Neural progenitor cell (in vitro differentiated cells): ENCODE measurements at places on chromosomes 4 and X. TPM values are rescaled to one million over a fixed set of nuclear protein-coding genes. Genes with fewer than 3 reads are reported as not detected.

DNA sequence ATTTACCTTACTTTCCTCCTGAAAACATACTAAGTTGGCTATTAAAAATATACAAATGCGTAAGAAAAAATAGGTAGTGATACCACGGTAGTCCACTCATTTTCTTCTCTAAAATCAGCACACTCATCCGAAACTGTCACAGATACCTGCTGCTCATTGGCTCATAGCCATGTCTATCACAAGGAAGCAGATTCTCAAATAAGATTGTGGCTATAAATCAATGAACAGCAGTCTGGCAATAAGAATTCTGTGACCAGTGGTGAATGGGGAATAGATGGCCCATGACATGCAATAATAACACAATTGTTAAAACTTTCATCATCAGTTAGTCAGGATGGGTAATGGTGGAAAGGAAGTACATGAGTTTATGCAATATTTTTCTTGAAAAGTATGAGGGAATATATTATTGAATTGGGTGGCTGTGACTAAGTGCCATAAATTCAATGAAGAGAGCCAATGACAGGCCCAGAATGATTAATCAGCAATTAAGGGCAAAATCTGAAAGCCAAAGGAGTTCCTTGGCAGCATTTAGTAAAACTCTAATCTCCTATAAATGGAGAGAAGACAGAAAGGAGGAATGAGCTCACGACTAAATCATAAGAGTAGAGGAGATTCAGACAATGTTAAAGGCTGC lies 202.3 kb upstream of the NEIL3 start:
- H3K27me3 ChIP-seq, result no peaks in the 10 kb centered on the region
- H3K27ac ChIP-seq, result no peak overlapping the region
- H3K4me1 ChIP-seq, result no peaks in the 10 kb centered on the region
- no peaks in the 10 kb centered on the region for H3K36me3 ChIP-seq
- H3K4me3 ChIP-seq, result no peak overlapping the region

- H3K36me3 ChIP-seq, result no peaks in the 10 kb centered on the region
- no peak overlapping the region for H3K27ac ChIP-seq
- peaks cover 66% of the 10 kb centered on the region for H3K4me1 ChIP-seq
- DNase-seq, result no peak
These were observed 52.2 kb upstream of the HGFAC start for GRCh38 chr4:3389233-3390215.

DNA sequence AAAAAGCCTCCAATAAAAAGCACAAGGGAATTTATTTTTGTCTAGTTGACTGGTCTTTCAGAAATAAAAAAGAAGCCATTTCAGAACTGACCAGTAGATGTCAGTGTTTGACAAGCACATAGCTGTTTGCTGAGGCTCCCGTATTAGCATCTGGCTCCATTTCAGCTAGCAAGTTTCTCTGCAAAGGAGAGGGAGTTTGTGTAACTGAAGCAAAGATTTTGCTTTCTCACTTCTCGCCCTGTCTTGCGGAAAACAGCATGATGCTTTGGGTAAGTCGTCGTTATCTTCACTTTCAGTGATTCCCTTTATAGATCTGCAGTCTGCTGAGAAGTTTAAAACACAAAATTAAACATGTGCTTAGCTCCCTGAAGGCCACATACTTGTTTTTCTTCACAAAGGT lies 85.5 kb downstream of the CT47B1 start:
- no peaks in the 10 kb centered on the region for H3K4me1 ChIP-seq
- H3K27me3 ChIP-seq, result peaks cover 31% of the 10 kb centered on the region
- H3K36me3 ChIP-seq, result no peaks in the 10 kb centered on the region
- DNase-seq, result peak; percentile 78
- H3K4me3 ChIP-seq, result no peak overlapping the region
- H3K27ac ChIP-seq, result no peak overlapping the region

GRCh38 chrX:40422021-40422420 lies 158.7 kb upstream of the ATP6AP2 start:
- peaks cover 6% of the 10 kb centered on the region for H3K36me3 ChIP-seq
- no peaks in the 10 kb centered on the region for H3K27me3 ChIP-seq
- no peak overlapping the region for H3K4me3 ChIP-seq
- peaks cover 13% of the 10 kb centered on the region for H3K4me1 ChIP-seq
- DNase-seq, result no peak

GRCh38 chr4:168570466-168570865 lies 73.6 kb downstream of the PALLD start:
- no peaks in the 10 kb centered on the region for H3K27me3 ChIP-seq
- no peak overlapping the region for H3K27ac ChIP-seq
- no peak overlapping the region for H3K4me3 ChIP-seq
- no peak for DNase-seq
- H3K36me3 ChIP-seq, result no peaks in the 10 kb centered on the region

DNA sequence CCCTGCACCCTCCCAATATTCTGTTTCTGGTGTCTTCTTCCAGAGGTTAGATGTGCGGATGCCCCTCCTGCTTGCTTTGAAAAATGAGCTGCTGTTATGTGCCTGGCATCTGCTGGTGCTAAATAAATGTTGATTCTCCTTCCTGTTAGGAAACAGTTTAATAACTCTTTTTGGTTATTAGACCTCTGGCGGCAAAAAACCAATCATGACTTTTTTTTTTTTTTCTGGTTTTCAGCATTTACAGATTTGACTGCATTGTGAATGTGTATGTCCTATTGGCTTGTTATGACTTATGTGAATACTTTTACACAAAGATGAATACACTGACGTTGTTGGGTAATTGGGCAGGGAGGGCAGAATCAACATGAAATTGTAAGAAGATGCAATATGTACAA lies 13.6 kb upstream of the TMEM156 start:
- H3K27ac ChIP-seq, result no peak overlapping the region
- H3K27me3 ChIP-seq, result no peaks in the 10 kb centered on the region
- H3K4me1 ChIP-seq, result peaks cover 20% of the 10 kb centered on the region
- DNase-seq, result no peak
- H3K4me3 ChIP-seq, result peak overlapping the region; percentile 82
- H3K36me3 ChIP-seq, result no peaks in the 10 kb centered on the region

DNA sequence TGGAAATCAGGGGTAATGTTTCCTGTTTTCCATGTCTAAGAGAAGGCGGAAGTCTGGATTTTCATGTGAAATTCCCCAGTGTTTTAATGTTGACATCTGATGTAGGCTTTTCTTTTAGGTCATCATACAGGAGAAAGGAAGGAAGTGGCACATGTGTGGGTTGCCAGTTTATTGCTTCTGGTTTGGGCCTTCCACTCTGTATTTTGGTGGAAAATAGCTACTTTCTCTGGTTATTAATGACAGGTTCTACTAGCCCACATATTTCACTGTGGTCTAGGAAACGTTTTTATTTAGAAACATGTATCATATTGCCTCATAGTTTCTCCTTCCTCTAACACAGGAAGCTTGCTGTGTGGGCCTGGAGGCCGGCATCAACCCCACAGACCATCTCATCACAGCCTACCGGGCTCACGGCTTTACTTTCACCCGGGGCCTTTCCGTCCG lies 7.2 kb downstream of the PDHA1 start:
- no peaks in the 10 kb centered on the region for H3K36me3 ChIP-seq
- no peaks in the 10 kb centered on the region for H3K27me3 ChIP-seq
- H3K4me1 ChIP-seq, result no peaks in the 10 kb centered on the region
- no peak overlapping the region for H3K4me3 ChIP-seq
- no peak for DNase-seq

GRCh38 chr4:56972389-56972788 lies 5.0 kb downstream of the NOA1 start:
- H3K4me1 ChIP-seq, result peaks cover 7% of the 10 kb centered on the region
- no peaks in the 10 kb centered on the region for H3K27me3 ChIP-seq
- H3K27ac ChIP-seq, result no peak overlapping the region
- no peak overlapping the region for H3K4me3 ChIP-seq
- peaks cover 9% of the 10 kb centered on the region for H3K36me3 ChIP-seq
- no peak for DNase-seq

The MAP9 gene
- 14.2 and 29.1 TPM in 2 replicates for total RNA-seq

The SLC49A3 gene
- total RNA-seq, result 1.9 and 3.4 TPM in 2 replicates
